ENCODE measurements at places on chromosomes 7 and 10.
A peak's percentile ranks its signal among the peaks of the same experiment; 100 is the strongest.

- DNase-seq, result peak; percentile 13
These were observed 95.6 kb downstream of the KMT2C start for GRCh38 chr7:152340161-152340560.

GRCh38 chr7:108529341-108529740, 3.4 kb upstream of the PNPLA8 start:
- DNase-seq, result no peak

- DNase-seq, result no peak
These were observed 14.6 kb upstream of the PPP2R2D start for GRCh38 chr10:131886237-131886636.

DNA sequence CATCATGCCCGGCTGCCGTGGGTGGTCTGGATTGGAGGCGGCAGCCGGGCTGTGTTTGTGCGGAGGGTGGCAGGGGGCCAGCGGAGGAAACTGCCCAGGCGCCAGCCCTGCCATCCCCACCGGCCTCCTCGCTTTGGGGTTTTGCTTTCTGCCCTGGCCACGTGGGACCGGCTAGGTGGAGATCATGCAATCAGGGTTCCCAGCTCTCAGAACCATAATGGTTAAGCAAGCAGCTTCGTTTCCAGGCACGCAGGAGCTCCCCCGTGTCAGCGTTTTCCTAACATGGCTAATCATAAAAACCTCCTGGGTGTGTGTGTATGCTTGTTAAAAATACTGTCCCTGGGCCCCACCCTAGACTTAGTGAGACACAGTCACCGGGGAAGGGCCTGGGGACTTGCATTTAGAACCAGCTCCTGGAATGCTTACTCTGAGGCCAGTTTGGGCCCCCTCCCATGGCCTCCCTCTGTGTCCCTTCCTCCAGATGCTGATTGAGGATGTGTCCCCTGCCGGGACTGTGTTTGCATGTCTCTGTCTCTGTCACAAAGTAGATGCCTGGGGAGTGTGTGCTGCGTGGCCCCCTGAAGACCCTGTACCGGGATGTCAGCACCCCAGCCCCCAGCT, 119.3 kb downstream of the CUX1 start:
- no peak for DNase-seq

- peak; percentile 25 for DNase-seq
These were observed 3.2 kb downstream of the SFMBT2 start for GRCh38 chr10:7407368-7408290.

DNA sequence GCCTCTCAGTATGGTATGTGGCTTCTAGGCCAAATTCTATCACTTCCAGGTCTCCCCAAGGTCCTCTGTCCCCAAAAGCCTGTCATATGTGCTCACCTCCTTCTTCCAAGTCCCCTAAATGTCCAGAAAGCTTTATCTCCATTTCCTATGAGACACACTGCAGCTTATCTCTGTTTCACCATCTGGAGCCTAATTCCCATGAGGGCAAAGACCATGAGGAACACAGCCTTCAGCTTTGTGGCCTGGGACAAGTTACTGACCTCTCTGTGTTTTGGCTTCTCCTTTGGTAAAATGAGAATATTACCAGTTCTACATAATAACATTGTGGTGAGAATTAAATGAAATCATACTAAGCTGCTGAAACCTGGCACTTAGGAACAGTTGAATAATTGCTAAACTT, 19.2 kb downstream of the ST8SIA6 start:
- DNase-seq, result no peak

- DNase-seq, result no peak
These were observed 173.1 kb downstream of the INHBA start for GRCh38 chr7:41529831-41530230.

DNA sequence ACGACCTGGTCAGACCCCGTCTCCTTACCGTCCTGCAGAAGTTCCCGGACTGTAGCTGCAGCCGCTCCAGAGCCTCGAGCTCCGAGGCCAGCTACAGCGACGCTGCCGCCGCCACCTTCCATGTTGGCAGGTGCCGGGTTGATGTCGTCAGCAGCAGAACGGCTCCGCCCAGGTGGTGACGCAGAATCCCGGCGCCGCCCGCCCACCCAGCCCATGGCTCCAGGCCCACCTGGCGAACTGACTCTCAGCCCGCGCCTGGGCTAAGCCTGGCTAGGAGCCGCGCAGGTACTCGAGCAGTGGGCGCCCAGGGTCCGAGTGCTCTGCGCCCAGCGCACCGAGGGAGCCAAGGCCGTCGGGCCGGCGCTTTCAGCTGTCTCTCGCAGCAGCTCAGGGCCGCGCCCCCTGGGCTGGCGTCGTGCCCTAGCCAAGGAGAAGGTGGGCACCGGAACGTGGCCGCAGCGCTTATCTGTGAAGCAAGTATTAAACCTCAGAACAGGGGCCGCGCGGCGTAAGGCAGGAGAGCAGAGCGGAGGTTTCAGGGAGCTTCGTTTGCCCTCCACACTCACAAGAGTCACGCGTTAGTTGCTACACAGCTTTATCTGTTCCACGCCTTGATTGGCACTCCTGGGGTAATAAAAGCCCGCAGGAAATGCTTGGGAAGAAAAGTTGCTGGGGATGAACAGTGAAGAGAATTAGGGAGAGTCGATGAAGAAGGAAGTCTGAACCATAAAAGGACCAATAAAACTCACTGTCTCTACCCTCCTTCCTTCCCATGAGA, at the start of the genes COG5 and DUS4L:
Gene COG5, minus strand, starts transcription at position 146 of the 778 bp plus-strand sequence. Its CDS starts 24 bp downstream, at position 122.
Gene DUS4L, plus strand, starts transcription at position 197 of the 778 bp plus-strand sequence. CDS start 3,100 bp downstream, outside the sequence.
- DNase-seq, result peak; percentile 51

GRCh38 chr7:93943816-93944540, 22.4 kb downstream of the GNG11 start:
- DNase-seq, result no peak

DNA sequence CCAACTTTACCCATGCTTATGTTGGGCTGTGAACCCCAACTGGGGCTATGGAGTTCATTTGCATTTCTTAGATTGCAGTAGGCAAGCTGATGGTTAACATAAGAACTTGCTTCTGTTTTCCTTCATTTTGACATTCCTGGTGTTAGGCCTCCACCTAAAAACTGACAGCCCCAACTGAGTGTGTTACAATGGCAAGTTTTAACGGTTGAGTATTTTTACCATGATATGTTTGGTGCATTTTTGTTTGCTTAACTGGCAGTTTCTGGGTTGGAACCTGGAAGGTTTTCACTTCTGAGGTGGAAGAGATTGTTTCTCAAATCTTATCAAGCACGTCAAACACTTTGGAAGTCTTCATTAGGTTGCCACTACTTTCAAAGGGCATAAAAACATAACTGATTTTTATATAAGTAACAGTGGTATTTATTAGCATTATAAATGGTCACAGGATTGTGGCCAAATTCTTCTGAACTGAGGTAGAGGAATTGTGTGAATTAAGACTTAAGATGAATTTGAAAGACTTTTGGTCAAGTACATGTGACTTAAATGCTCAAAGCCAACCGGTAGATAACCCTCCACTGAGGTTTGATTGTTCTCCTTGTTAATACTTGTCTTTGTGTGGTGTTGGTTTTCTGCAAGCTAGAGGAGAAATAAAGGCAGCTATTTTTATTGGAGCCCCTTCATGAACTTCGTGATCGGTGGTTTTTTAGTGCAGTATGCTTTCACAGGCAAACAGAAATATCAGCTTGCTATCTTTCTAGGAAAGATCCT, 2.8 kb downstream of the BMI1 start:
- DNase-seq, result no peak

- no peak for DNase-seq
These were observed 312.0 kb downstream of the DPP6 start for GRCh38 chr7:154364170-154364569.

- no peak for DNase-seq
These were observed 314.1 kb upstream of the SP4 start for GRCh38 chr7:21113609-21114415.

DNA sequence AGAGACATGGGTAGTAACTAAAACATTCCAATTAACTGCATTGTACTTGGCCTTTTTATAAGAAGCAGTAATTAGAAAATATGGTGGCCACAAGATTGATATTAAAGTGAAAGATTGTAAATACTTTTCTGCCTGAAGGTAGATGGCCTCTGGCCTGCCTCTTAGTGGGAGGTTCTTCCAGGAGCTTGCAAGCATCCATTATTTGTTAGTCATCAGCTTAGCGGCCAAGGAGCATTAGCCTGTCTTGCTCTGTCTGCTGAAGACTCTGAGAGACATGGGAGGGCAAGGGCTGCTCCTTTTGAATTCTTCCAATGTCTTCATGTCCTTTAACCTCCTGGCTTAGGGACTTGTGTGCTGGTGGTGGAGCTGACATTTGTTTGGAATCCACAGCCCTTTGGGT, 80.4 kb downstream of the TCF7L2 start:
- no peak for DNase-seq

- DNase-seq, result no peak
These were observed 37.9 kb upstream of the SEPHS1 start for GRCh38 chr10:13386021-13386420.

DNA sequence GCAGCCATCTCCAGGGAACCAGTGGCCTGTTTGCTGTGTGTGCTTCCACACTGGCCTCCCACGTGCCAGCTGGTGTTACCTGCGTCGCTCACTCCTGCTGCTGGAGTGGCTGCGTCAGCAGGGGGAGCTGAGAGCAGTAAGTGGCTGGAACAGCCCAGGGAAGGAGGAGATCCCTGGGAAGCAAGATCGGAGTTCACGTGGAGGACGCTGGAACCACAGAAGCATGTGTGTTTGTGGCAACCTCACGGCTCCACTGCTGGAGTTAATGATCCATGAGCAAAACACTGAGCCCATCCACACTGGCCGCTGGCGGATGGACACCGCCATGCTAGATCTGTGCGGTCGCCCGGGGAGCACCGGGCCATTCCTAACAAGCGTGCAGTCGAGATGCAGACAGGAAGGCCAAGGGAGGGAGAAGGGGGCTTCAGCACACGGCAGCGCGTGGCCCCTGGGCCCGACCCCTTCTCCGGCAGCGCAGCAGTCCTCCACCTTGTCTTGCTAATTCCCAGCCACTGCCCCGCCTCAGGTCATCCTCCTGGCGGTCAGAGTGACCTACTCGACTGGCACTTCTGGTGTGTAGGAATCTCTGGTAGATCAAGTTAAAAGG, 68.5 kb upstream of the EEPD1 start:
- no peak for DNase-seq

DNA sequence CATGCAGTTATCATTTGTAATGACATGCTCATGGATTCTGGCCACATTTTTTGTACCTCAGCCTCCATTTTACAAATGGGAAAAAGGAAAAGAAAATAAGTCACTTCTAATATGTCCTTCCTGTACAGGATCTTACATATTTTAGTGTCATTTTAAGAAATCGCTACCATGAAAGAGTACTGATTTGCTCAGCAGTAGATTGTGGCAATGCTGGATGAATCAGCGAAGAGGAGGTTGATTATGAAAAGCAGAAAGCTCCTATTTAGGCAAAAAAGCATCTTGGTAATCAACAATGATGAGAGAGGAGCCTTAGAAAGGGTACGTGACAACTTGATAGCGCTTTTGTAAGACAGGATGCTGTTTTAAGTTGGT, 522.9 kb downstream of the PARD3 start:
- no peak for DNase-seq

- no peak for DNase-seq
These were observed 44.1 kb upstream of the PARD3 start for GRCh38 chr10:34859170-34859569.

Measured in GF-D8 (cell line).